NCI-H1694 (cell line): ENCODE measurements at places on chromosomes 1 and 21.

- peak; percentile 25 for DNase-seq
Measured at GRCh38 chr1:205015241-205015640, 27.8 kb upstream of the CNTN2 start.

DNA sequence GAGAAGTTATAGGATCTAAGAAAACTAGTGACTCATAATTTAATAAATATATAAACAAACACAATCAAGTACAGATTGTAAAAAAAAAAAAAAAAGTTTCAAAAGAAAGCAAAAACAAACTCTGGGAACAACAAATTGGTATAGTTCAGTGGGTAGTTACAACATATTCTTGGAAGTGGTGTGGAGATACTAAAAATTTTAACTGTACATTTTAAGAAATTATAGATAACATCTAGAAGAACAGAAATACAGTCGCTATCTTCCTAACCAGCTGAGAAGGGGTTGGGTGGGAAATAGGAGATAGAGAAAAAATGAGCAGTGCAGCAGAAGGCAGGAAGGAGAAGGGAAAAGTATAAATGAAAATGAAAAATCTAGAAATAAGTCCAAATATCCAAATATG, 70.5 kb downstream of the LRRC8C start:
- DNase-seq, result no peak

DNA sequence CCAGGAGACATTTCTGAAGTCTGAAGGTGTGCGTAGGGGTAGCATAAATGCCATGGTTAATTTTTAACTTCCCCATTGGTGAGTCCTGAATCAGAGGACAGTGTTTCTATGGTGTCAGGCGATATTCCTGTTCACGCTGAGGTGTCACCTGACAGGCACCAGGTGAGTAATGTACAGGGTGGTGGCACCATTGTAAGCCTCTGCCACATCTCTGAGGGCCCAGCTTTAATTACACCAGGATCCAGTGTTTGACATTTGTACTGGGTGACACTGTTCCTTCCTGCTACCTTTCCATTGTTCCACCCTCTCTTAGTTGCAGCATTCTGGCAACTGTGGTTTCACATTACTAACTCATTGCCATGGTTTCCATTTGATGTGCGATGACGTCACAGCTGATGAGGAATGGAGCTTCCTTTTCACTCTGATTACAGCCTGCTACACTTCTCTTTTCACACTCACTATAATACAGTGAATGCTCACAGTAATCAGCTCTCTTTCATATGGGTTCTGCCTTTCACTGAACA, 40.6 kb upstream of the MARK1 start:
- DNase-seq, result no peak

- no peak for DNase-seq
Measured at GRCh38 chr1:241715435-241715834, 63.4 kb downstream of the WDR64 start.

- no peak for DNase-seq
Measured at GRCh38 chr1:101264697-101265096, 27.9 kb downstream of the S1PR1 start.

DNA sequence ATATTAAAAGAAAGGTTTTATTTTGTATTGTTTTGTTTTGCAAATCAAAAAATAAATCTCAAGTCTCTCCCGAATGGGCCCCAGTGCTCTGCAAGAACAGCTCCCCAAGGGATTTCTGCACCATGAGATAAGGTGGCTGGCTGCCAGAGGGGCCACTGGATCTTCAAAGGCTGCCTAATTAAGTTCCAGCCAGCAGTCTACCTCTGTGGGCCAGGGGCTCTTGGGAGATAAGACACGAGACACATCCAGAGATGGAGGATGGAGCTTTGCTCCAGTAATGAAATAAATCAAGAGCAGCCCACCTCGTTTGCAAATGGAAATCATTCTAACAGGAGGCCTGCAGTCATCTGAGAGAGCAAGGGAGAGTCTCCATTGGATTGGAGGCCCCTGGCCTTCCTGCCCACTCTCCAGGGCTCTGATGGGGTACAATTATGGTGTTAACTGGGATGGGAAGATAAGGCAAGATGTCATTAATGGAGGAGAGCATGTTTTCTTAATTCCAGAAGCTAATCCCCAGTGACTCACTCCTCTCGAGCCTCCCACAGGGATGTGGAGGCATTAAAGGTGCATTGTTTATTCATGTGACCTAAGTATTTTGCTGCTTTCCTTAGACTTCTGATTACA, 155.2 kb upstream of the KAZN start:
- no peak for DNase-seq

DNA sequence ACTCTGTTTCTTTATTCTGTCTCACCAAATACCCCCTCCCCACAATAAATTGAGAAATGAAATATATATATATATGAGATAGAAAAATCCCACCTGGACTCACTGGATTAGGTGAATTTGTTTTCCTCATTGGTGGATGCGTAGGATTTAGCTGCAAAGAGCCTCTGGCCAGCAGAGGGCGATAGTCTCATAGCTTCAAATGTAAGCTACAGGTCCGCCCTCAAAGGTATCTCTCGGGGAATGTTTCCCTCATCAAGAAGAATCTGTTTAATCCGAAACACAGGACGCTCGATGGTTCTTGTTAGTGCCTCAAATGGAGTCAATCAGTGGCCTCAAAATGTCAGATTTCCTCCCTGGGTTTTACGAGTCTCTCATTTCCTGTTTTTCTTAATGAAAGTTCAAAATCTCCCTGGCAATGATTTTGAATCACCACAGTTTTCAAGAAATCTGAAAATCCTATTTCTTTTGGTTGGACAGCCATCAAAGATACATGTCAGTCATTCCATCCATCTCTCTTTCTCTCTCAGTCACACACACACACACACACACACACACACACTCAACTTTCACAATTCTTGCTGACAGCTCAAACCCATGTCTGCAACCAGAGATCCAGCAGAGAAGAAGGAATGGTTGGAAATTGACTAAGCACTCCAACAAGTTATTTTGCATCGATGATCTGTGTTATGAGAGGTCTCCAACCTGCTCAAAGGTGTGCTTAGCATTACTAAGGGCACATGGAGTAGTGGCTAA, 13.9 kb upstream of the CAMK1G start:
- peak; percentile 86 for DNase-seq

- DNase-seq, result peak; percentile 31
Measured at GRCh38 chr1:42176902-42177519, 12.5 kb upstream of the GUCA2A start.

DNA sequence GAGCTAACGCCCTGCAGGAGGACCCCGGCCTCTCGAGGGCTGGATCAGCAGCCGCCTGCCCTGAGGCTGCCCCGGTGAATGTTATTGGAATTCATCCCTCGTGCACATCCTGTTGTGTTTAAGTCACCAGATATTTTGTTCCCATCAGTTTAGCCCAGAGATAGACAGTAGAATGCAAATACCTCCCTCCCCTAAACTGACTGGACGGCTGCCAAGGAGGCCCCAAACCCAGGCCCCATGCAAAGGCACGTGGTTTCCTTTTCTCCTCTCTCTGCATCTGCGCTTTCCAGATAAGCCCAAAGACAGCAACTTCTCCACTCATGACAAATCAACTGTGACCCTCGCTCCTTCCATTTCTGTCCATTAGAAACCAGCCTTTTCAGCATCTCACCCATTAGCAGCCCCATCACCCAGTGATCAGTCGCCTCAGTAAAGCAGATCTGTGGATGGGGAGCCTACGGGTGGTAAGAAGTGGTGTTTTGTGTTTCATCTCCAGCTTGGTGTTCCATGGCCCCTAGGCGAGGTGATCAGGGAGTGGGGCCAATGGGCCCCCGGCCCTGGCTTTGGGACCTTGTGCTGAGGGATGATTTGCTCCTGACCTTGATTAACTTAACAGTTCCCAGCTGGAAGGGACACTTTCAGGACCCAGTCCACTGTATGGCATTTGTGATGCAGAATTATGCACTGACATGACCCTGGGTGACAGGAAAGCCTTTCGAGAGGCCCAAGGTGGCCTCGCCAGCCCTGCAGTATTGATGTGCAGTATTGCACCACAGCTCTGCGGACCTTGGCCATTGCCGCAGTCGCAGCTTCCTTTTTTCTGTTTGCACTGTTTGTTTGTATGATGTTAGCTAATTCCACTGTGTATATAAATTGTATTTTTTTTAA, 5.2 kb downstream of the NPPA start:
- no peak for DNase-seq

GRCh38 chr21:39444421-39445180, 977 bp downstream of the LCA5L start:
- no peak for DNase-seq

GRCh38 chr1:28437264-28437923, 67.9 kb downstream of the PHACTR4 start:
- DNase-seq, result no peak

GRCh38 chr1:204742676-204743251, 57.2 kb upstream of the LRRN2 start:
- DNase-seq, result no peak

GRCh38 chr1:152071123-152071522, 17.7 kb downstream of the TCHHL1 start:
- DNase-seq, result no peak

- no peak for DNase-seq
Measured at GRCh38 chr1:30659702-30660101, 63.7 kb downstream of the MATN1 start.

GRCh38 chr1:3226701-3227350, 157.8 kb downstream of the PRDM16 start:
- DNase-seq, result no peak

DNA sequence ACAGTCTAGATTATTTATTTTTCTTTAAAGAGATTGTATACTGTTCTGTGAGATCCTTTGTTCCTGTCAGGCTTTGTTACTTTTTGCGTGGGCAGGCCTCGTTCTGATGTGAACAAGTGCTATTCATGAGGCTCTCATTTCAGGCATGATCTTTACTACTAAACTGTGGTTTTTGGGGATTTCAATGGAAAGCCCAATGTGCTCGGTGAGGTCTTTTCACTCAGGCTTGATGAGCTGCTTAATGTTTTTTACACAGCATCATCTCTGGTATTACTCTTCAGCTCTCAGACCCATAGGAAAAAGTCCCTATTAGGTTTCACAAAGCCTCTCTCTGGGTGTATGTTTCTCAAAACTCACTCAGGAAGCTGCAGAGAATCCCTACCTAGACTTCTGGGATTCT, 419.4 kb downstream of the GPATCH2 start:
- no peak for DNase-seq

- peak; percentile 46 for DNase-seq
Measured at GRCh38 chr1:32350785-32351398, 11.4 kb downstream of the FAM229A start.
